NCI-H748 treated with DMSO at 0.1 percent for 48 hours (cell line): ENCODE measurements at places on chromosomes 3 and 15.

- no peak for DNase-seq
These were observed 732.8 kb upstream of the GOLIM4 start for GRCh38 chr3:168828536-168828935.

GRCh38 chr3:132507657-132508056 lies 89.4 kb upstream of the ACKR4 start:
- DNase-seq = no peak

- DNase-seq = no peak
These were observed 78.8 kb downstream of the BFSP2 start for GRCh38 chr3:133478624-133479023.

DNA sequence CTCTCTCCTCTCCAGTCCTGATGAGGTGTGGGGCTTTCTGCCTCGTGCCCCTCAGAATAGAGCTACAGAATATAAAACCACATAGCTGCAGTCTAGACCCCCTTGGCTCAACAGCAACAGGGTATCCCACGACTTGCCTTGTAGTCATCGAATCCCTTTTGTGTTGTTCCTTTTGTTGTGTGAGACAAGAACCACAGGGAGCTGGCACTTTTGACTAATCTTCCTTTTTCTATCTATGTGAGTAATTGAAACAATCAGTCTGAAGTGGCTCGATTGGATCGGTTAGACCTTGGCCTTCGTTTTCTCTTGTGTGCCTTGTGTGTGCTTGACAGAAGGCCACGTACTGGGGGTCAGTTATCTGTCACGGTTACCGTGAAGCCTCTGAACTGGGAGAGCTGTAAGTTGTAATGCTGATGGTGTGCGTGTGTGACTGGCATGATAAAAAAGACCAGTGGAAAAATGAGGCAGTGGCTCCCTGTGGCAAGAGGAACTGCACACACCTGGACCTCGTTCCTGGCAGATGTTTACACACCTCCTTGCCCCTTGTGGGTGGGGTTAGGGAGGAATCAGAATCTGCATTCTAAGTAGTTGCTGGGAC lies 23.2 kb upstream of the IQCF6 start:
- DNase-seq = no peak

DNA sequence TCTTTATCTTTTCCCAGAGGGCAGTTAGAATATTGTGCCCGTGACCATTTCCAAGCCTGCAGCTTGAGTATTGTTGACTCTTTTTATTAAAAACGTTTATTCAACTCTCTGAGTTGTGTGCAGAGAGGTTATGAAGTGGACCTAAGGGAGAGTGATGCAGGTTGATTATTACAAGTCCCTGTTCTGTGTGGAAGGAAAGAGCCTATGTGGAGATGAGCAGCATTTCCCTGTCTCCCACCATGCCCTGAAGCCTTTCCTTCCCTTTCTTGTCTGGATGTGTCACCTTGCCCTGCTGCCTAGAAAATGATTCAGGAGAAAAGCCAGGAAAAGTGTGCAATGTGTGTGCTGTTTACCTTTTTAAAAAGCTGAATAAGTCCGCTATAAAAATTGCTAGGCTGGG lies 19.4 kb downstream of the ZPLD1 start:
- no peak for DNase-seq

GRCh38 chr15:88187195-88187594 lies 69.3 kb downstream of the NTRK3 start:
- no peak for DNase-seq

- DNase-seq = peak; percentile 12
These were observed 138.0 kb downstream of the FBN1 start for GRCh38 chr15:48507416-48508065.

DNA sequence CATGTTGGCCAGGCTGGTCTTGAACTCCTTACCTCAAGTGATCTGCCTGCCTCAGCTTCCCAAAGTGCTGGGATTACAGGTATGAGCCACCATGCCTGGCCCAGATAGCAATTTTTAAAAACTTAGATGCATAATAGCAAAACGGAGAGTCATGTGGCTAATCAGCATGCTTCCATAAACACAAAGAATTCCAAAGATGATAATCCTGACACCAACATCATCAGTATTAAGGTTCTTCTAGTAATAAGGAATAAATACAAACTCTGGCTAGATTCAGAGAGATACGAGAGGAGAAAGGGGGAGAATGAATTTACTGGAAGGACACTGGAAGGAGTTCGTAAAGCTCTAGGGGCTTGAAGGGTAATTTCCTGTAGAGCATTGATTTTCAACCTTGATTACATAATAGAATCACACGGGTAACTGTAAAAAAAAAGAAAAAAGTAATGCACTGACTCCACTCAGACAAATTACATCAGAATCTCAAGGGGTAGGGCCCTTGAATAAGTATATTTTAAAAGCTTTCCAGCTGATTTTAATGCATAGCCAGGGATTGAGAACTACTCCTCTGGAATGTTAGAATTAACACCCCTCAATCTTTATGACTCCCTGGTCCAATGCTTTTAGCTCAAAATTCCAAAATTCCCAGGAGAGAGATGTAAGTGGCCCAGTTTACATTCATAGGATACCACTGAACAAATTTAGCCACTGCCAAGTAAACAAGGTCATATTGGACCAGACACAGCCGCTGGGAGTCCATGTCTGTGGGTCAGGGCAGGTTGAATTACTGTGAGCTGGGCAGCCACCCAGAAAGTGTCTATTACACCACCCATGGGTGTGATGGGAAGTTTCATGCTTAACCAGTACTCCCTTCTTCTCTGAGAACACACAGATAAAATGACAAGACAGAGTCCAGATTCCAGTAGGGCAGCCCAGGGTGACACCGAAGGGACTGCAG lies 243.9 kb downstream of the TBL1XR1 start:
- no peak for DNase-seq

GRCh38 chr3:36221975-36222374 lies 158.3 kb upstream of the STAC start:
- DNase-seq = no peak

DNA sequence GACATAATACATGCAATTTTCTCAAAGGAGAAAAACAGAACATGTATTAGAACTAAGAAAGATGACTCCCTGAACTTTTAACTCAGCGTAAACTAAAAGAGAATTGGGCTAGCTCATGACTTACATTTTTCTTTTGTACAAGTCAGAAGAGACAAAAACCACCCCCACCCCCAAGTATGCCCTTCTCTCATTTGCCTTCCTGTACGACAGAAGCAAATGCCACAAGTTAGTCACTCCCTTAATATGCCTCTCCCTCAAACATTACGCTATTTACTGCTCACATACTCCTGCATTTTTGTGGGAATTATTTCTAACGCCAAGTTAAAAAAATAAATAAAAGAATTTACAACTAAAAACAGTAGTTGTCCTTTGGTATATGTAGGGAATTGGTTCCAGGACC lies 22.0 kb downstream of the CPEB1 start:
- no peak for DNase-seq

DNA sequence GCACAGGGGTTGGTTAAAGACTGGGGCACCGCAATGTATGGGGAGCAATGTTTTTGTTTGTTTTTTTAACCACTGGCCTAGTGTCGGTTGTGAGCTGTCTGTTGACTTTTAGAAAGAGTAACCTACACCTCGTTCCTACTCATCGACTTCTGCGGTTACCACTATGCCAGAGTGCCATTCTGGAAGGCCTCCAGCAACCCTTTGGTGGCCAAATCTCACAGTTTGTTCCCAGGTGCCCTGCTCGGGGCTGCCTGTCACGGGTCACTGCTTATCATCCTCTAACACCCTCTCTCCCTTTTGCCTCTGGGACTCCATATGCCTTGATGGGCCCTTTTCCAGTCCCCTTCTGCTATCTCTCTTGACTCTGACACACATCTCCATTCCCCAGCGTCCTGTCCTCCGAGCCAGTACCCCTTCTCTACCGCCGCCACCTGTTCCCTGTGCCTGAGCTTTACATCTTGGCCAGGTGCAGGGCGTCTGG lies 290.4 kb upstream of the C2CD4B start:
- no peak for DNase-seq

GRCh38 chr3:339351-339750 lies 142.8 kb downstream of the CHL1 start:
- DNase-seq = no peak

DNA sequence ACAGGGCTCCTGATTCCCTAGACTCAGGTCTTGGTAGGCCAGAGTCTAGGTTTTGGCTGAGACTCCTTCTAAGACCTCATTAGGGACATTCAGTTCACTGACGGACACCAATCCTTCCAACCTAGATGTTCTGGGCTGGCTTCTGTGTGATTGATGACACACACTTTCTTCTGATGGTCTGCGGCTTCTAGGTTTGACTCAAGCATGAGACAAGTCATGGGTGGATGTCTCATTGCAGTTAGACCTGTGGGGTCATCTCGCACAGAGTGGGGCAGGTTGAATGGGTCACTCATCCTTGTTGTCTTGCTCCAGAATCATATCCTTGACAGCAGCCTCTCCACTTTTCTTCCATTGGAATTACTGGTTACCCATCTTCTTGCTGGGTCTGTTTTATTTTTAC lies 35.8 kb downstream of the ARNT2 start:
- DNase-seq = no peak
